ENCODE measurements at places on chromosomes 3 and 15.

- no peaks in the 10 kb centered on the region for H3K36me3 ChIP-seq
- no peak overlapping the region for H3K27ac ChIP-seq
- no peak for DNase-seq
- no peak overlapping the region for H3K4me3 ChIP-seq
- H3K4me1 ChIP-seq: no peaks in the 10 kb centered on the region
Measured at GRCh38 chr3:70726096-70726938, 413.9 kb upstream of the MDFIC2 start.

DNA sequence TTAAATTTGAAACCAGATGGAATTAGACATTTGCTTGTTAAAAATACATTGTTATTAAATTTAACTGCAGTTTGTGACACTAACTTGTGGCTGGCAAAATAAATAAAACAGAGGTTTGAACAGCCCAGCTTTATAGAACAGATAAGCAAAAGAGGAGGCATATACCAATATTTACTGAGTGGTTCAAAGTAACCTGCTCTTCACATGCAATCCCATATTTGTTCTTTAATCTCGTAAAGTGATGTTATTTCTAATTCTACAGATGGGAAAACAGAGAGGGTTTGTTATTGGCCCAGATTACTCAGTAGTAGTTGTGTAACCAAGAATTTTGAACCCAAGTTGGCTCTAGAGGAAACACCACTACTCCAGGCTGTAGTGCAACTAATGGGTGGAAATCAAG, 37.6 kb downstream of the WNT5A start:
- no peak for DNase-seq
- no peaks in the 10 kb centered on the region for H3K27me3 ChIP-seq
- H3K4me1 ChIP-seq: no peaks in the 10 kb centered on the region
- H3K4me3 ChIP-seq: no peak overlapping the region
- H3K27ac ChIP-seq: no peak overlapping the region
- H3K36me3 ChIP-seq: no peaks in the 10 kb centered on the region

DNA sequence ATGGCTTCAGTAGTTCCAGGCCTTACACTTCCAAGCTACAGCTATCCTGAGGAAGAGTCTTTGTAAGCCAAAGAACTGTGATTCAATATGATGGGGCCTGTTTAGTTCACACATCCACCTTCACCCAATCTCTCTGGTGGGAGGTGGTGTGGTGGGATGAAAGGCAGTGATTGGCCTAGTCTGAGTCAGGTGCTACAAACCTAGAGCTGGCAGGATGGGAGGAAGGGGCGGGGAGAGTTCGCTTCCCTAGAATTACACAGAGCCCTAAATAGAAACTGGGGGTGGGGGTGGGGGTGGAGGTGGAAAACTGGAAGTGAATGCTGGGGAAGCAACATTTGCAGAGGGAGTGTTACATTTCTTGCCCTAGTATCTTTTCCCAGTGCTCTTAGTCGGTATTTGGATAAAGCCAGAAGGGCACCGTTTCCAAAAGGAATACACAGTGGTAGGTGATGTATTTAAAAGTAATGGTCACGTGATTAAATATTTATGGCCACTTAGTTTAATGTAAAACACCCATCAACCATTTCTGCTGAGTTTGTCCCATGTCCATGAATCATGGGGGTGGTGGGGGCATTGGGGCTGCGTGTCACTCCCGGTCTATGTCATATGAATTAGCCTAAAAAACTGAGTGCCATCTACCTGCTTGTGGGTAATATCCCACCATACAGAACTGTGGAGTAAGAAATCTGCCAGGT, 247.6 kb upstream of the PROK2 start:
- DNase-seq: no peak
- no peak overlapping the region for H3K27ac ChIP-seq
- H3K27me3 ChIP-seq: peaks cover 6% of the 10 kb centered on the region
- H3K4me1 ChIP-seq: peaks cover 11% of the 10 kb centered on the region
- H3K4me3 ChIP-seq: no peak overlapping the region

DNA sequence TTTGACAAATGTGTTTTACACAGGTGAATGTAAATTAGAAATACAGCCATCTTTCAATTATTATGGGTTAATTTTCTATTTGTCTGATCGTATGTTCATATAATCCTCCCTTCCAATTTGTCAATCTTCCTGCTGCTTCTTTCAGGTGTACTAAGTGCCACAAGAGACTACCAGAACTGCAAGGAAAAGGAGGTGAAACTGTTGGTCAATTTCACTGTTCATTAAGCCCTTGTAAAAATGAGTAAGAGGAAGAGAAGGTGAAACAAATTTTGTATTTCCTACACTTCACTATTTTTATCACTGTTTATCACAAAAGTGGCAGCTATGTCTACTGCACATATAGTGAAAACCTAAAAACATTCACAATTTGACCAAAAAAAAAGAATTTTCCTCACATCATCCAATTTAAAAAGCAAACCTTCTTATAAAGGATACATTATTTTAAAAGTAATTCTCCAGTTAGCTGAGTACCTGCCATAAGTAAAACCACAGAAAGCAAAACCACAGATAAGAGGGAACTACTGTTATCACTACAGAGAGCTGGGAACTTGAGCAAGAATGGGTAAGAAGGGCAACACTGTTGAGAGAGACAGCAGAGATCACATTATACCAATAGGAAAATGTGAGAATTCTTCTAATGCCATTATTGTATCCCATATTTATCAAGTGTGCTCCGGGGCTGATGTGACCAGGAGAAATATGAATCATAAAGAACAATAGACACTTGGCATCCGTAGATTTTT, 163.0 kb downstream of the TBC1D5 start:
- no peak for DNase-seq
- H3K36me3 ChIP-seq: peaks cover 4% of the 10 kb centered on the region
- H3K4me3 ChIP-seq: no peak overlapping the region
- peaks cover 13% of the 10 kb centered on the region for H3K4me1 ChIP-seq

DNA sequence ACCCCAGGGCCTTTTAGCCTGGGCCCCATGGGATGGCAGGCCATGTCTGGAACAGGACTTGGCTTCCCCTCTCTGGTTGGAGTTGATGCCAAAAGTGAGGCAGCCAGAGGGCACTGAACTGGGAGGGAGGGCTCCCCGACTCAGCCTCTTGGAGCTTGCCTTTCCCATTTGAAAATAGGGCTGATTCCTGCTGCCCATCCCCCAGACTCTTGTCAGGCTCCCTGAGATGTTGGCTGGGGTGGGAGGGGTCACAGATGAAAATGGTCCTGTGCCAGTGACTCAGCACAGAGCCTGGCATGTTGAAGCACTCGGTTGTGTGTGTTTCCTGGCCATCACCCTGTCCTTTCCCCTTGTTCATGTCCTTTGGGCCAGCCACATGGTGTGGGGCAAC, 6.6 kb downstream of the PPCDC start:
- no peak overlapping the region for H3K4me3 ChIP-seq
- no peaks in the 10 kb centered on the region for H3K36me3 ChIP-seq
- no peak for DNase-seq
- no peak overlapping the region for H3K27ac ChIP-seq
- no peaks in the 10 kb centered on the region for H3K27me3 ChIP-seq

- H3K4me1 ChIP-seq: peaks cover 17% of the 10 kb centered on the region
- peak overlapping the region; percentile 98 for H3K4me3 ChIP-seq
- no peak for DNase-seq
- H3K27me3 ChIP-seq: no peaks in the 10 kb centered on the region
Measured at GRCh38 chr3:15064299-15064834, 748 bp downstream of the MRPS25 start.

GRCh38 chr3:58176827-58177489, 33.8 kb downstream of the DNASE1L3 start:
- H3K4me3 ChIP-seq: peak overlapping the region; percentile 71
- no peaks in the 10 kb centered on the region for H3K27me3 ChIP-seq
- no peaks in the 10 kb centered on the region for H3K36me3 ChIP-seq
- DNase-seq: no peak

GRCh38 chr15:68815598-68815997, 5.1 kb downstream of the ANP32A start:
- H3K27me3 ChIP-seq: no peaks in the 10 kb centered on the region
- no peak overlapping the region for H3K27ac ChIP-seq
- peak overlapping the region; percentile 5 for H3K4me3 ChIP-seq

GRCh38 chr3:100093831-100094230, 20.5 kb downstream of the FILIP1L start:
- H3K36me3 ChIP-seq: peaks cover 5% of the 10 kb centered on the region
- no peak overlapping the region for H3K27ac ChIP-seq
- no peaks in the 10 kb centered on the region for H3K27me3 ChIP-seq
- H3K4me1 ChIP-seq: no peaks in the 10 kb centered on the region

GRCh38 chr15:40762919-40763800, 708 bp upstream of the GCHFR start:
- peak overlapping the region; percentile 83 for H3K4me3 ChIP-seq
- no peak overlapping the region for H3K27ac ChIP-seq
- H3K36me3 ChIP-seq: no peaks in the 10 kb centered on the region
- DNase-seq: no peak
- H3K4me1 ChIP-seq: peaks cover 15% of the 10 kb centered on the region
- H3K27me3 ChIP-seq: no peaks in the 10 kb centered on the region

GRCh38 chr3:187735383-187735782, 9.9 kb downstream of the BCL6 start:
- no peak for DNase-seq
- peaks cover 15% of the 10 kb centered on the region for H3K4me1 ChIP-seq
- no peaks in the 10 kb centered on the region for H3K27me3 ChIP-seq
- peak overlapping the region; percentile 37 for H3K27ac ChIP-seq
- no peak overlapping the region for H3K4me3 ChIP-seq
- peaks cover 11% of the 10 kb centered on the region for H3K36me3 ChIP-seq

GRCh38 chr3:127822682-127823425, 539 bp upstream of the MGLL start:
- peak overlapping the region; percentile 92 for H3K4me3 ChIP-seq
- H3K36me3 ChIP-seq: no peaks in the 10 kb centered on the region
- H3K27ac ChIP-seq: peak overlapping the region; percentile 55
- H3K27me3 ChIP-seq: peaks cover 15% of the 10 kb centered on the region
- peak; percentile 22 for DNase-seq
- peaks cover 16% of the 10 kb centered on the region for H3K4me1 ChIP-seq

GRCh38 chr3:46501702-46502101, 3.9 kb downstream of the RTP3 start:
- H3K36me3 ChIP-seq: peaks cover 2% of the 10 kb centered on the region
- H3K27ac ChIP-seq: no peak overlapping the region
- H3K4me1 ChIP-seq: peaks cover 21% of the 10 kb centered on the region
- no peak overlapping the region for H3K4me3 ChIP-seq

DNA sequence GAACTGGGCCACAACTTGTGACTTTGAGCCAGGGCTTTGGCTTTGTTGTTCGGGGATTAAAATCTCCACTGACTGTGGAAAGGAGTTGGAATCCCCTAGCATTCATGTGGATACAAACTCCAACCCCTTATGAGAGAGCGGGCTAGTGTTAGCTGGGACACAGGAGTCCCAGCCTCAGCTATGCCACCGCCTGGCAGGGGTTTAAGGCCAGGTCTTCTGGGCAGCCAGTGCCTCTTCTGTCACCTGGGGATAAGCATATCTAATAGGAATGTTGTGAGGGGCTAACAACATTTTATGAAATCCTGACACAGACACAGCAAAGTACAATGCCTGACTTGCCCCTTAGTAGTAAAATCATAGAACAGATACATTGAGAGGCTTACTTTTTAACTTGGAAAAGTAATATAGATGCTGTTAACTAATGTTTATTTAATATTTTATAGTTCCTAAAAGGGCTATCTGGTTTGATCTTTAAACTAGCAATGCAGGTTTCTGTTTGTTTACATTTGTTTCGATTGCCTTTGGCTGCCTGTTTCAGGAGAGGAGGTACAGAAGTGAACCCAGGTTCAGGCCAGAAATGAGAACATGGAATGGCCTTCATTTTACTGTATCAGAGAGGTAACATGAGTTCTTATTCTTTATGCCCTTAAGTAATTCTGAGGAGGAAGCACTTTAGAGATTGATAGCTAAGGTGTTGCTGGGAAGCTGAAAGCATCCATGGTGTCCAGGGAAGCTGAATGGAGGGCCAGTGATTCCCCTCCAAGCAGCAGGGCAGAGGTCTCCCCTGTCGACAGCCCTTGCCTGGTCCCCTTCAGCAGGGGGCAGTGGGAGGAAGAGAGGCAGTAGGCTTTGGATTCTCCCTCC, 8.7 kb downstream of the GPR160 start:
- H3K27me3 ChIP-seq: no peaks in the 10 kb centered on the region
- H3K4me1 ChIP-seq: peaks cover 18% of the 10 kb centered on the region
- no peak overlapping the region for H3K4me3 ChIP-seq
- peaks cover 2% of the 10 kb centered on the region for H3K36me3 ChIP-seq
- H3K27ac ChIP-seq: peak overlapping the region; percentile 47
- DNase-seq: no peak

- no peak for DNase-seq
- H3K4me1 ChIP-seq: no peaks in the 10 kb centered on the region
Measured at GRCh38 chr3:155512175-155512866, 218.8 kb upstream of the STRIT1 start.

- no peak overlapping the region for H3K27ac ChIP-seq
- no peaks in the 10 kb centered on the region for H3K4me1 ChIP-seq
- DNase-seq: no peak
- H3K36me3 ChIP-seq: peaks cover 5% of the 10 kb centered on the region
Measured at GRCh38 chr3:141753399-141753798, 9.8 kb upstream of the GRK7 start.

GRCh38 chr3:29741231-29741630, 460.4 kb downstream of the RBMS3 start:
- H3K36me3 ChIP-seq: no peaks in the 10 kb centered on the region
- no peak overlapping the region for H3K4me3 ChIP-seq
- H3K27ac ChIP-seq: no peak overlapping the region
- no peaks in the 10 kb centered on the region for H3K27me3 ChIP-seq
- DNase-seq: no peak

DNA sequence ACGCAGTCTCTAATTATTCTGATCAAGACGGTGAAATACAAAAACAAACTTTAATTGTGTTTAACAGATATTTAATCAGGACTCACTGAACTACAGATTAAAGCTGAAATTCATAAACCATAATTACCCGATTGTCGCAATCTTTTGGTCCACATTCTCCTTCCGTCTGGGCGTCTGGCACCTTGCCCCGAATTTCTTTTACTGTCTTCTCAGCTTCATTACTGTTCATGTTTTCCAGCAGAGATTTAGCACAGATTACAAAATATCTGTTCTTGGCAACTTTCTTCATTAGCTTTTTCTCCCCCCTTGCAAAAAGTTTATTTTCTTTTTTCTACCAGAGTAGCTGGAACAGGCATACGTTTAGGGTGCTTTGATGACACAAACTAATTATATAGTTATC, 271.4 kb downstream of the TIGIT start:
- H3K36me3 ChIP-seq: peaks cover 31% of the 10 kb centered on the region
- DNase-seq: no peak
- no peaks in the 10 kb centered on the region for H3K27me3 ChIP-seq

GRCh38 chr3:61649381-61650170, 88.2 kb downstream of the PTPRG start:
- peaks cover 2% of the 10 kb centered on the region for H3K4me1 ChIP-seq
- no peak overlapping the region for H3K27ac ChIP-seq
- no peak for DNase-seq
- no peak overlapping the region for H3K4me3 ChIP-seq

- DNase-seq: no peak
- H3K36me3 ChIP-seq: peaks cover 6% of the 10 kb centered on the region
- peaks cover 2% of the 10 kb centered on the region for H3K27me3 ChIP-seq
Measured at GRCh38 chr3:171156401-171157010, 130.0 kb upstream of the SLC2A2 start.

- H3K27ac ChIP-seq: no peak overlapping the region
- peaks cover 2% of the 10 kb centered on the region for H3K27me3 ChIP-seq
- peaks cover 3% of the 10 kb centered on the region for H3K4me1 ChIP-seq
- H3K36me3 ChIP-seq: no peaks in the 10 kb centered on the region
- no peak for DNase-seq
Measured at GRCh38 chr3:12138044-12138443, 20.7 kb downstream of the TIMP4 start.

Data from memory B cell (primary cell).